ENCODE measurements at places on chromosomes 11 and 22.

- no peak for DNase-seq
Observed at GRCh38 chr11:287821-288477, 977 bp upstream of the PGGHG start.

- no peak for DNase-seq
Observed at GRCh38 chr11:30172883-30173311, 57.9 kb upstream of the FSHB start.

- DNase-seq, result no peak
Observed at GRCh38 chr11:17813391-17814059, 78.9 kb downstream of the KCNC1 start.

- DNase-seq, result no peak
Observed at GRCh38 chr11:80636999-80637398, 1196.2 kb upstream of the TENM4 start.

- no peak for DNase-seq
Observed at GRCh38 chr22:44438481-44439131, 59.4 kb downstream of the RTL6 start.

DNA sequence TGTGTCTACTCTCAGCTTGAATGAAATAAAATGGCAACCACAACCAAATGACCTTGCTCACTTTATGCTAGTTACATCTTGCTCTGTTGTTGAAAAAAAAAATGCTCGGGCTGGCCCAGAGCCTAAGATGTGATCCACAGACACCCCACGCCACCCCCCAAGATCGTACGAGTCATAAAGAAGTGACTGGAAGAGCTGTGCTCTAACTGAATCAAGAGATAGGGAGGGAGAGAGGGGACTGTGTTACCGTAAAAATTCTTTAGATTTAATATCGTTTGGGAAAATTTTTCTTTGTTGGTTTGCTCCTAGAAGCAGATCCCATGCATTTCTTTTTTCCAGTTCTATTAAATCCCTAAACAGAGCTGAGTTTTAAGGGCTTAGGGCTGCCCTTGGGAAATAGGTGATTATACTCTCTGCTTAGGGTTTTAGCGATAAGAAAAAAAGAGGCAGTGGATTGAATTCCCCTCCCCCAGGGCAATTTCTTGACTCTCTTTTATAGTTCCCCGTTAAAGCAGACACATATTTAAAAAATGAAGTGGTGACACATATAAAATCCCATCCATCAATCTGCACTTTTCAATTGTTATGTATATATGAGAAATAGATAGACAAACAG, 14.5 kb downstream of the MAML2 start:
- DNase-seq, result peak; percentile 48

- no peak for DNase-seq
Observed at GRCh38 chr11:36304351-36304750, 8.3 kb downstream of the PRR5L start.

DNA sequence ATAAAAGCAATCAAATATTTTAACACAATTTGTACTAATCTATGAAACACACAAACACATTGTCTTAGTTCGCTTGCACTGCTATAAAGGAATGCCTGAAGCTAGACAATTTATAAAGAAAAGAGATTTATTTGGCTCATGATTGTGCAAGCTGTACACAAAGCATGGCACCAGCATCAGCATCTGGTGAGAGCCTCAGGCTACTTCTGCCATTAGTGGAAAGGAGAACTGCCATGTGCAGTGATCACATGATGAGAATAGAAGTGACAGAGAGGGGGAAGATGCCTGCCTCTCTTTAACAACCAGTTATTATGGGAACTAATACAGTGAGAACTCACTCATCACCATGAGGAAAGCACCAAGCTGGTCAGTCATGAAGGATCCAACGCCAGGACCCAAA, 105.1 kb downstream of the GUCY1A2 start:
- DNase-seq, result no peak

- no peak for DNase-seq
Observed at GRCh38 chr22:45335854-45336522, 26.3 kb downstream of the FAM118A start.

DNA sequence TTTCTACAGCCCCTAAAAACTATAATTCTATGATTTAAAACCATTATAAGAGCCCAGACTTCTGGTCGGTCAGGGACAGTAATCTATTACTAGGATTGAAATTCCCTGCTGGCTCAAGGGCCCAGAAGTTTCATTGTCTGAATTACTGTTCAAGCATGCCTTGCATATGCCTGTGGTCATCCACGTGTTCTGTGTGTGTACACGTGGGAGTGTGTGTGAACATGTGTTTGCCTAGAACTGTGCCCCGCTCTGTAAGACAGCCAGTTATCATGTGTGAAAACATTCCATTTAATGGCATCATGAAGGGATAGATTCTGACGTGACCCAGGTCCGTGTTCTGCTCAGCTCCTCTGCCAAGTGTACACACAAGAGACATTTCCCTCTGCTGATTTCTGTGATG, 189.3 kb upstream of the NECTIN1 start:
- DNase-seq, result no peak

GRCh38 chr11:124873951-124874350, 8.7 kb downstream of the ROBO3 start:
- no peak for DNase-seq

GRCh38 chr11:72836111-72836510, 21.9 kb downstream of the ATG16L2 start:
- DNase-seq, result no peak

GRCh38 chr11:111697933-111698371, 68.2 kb downstream of the PPP2R1B start:
- DNase-seq, result no peak

DNA sequence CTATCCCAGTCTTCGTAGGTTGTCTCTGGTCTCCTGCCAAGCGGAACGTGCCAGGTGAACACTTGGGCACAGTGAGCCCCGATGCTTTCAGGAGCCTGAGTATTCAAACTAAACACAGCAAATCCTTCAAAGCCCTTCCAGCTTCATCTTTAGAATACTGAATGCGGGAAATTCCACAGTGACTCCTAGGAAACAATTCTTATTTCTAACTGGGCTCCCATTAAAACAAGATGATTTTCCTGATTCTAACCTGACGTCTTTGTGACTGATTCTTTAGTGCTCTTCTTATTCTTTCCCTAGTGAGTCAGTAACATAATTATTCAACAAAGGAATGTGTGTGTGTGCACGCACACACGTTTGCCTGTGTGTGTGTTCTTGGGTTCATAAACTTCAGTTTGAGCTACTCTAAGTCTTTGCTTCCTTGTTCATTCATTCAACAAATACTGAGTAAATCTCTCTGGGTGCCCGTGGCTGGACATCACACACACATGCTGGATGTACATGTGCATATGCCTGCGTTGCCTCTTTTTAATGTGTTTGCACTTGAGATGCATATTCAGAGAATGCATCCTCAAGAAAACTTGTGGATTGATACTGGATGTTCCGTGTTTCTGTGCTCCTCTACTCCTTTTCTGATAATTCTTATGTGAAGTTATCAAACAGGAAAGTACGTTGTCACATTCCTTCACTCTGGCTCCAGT, 134.5 kb downstream of the WNT7B start:
- DNase-seq, result peak; percentile 57

DNA sequence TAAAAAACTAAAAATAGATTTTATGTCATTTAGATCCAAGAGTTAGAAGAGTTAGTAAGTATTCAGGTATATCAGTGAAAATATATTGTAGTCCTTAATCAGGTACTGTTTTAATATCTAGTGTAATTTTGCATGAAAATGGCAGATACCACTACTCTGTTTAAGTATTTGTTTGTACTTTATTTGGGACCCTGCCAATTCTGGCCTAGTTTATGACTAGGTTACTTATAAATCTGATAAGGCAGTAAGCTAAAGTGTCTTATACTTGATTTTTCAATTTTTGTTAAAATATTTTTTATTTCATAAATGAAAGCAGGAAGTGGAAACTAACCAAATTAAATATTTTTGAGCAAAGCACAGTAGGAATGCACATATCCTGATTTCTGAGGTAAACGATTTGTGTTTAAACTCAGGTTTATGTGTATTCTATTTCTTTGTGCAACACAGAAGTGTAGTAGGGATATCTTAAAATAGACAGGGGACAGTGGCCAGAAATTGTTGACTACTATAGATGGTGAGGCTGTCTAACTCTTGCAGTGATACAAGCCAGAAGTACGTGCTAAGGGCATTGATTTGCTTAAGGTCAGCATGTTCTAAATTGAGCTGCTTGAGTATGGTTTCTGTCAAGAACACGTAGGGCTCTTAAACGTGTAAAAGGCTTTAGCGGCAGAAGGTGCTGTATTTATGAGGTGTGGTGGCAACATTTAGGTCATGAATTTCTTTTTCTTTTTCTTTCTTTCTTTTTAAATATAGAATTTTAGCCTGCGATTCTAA, 34.0 kb downstream of the HIPK3 start:
- no peak for DNase-seq

DNA sequence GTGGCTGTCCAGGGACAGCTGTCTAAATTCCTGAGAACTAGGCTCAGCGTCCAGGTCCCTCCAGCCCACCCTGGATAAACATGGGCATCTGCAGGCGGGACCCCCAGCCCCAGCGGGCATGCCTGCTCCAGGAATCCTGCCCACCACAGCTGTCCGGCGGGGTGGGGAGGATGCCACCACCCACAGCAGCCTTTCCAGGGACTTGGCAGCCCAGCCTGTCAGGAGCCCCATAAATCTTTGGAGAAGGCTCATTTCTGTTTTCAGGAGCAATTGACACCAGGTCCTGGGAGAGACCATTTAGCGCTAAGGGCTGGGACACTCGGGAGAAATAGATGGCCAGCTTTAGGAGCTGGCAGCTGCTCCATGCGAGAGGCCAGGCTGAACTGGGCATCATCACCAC, 358.9 kb downstream of the CADM1 start:
- no peak for DNase-seq

DNA sequence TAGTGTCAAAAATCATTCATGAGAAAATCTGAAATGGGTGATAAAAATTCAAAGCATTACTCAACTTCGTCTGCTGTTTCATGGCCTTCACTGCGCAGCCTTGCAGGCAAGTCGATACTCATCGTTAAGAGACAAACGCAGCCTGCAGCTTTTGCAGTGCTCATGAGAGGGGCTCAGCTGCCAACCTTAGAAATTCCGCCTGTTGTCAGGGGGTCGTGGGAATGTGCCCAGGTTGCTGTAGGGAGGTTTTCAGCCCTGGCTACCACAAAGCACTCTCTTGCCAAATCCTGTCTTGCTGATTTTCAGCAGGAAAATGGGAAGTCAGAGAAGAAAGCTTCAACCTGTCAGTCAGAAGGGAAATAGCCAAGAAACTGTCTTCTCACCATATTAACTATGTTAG, 25.4 kb upstream of the GRAMD1B start:
- no peak for DNase-seq

GRCh38 chr11:108286370-108286769, 63.5 kb downstream of the ATM start:
- DNase-seq, result no peak

Data from HFFc6 (cell line).